ENCODE measurements at places on chromosomes 4 and X.

DNA sequence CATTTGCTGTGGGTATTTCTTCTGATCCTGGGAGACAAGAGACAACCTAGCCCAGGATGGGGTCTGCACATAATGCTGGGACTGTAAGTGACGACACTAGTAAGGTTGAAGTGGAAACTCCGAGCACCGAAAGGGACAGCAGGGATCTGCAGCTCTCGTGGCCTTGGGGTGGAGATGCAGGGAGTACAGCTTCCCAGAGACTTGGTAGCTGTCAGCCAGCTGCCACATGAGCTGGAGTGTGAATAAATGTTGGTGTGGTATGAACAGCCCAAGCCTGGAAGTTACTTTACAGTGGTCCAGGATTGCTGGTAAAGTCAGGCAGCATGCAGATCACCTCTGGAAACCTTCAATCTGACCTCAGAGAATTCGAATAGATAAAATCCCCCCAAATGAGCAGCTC is 97.6 kb downstream of the FAM193A start:
- DNase-seq, result no peak

DNA sequence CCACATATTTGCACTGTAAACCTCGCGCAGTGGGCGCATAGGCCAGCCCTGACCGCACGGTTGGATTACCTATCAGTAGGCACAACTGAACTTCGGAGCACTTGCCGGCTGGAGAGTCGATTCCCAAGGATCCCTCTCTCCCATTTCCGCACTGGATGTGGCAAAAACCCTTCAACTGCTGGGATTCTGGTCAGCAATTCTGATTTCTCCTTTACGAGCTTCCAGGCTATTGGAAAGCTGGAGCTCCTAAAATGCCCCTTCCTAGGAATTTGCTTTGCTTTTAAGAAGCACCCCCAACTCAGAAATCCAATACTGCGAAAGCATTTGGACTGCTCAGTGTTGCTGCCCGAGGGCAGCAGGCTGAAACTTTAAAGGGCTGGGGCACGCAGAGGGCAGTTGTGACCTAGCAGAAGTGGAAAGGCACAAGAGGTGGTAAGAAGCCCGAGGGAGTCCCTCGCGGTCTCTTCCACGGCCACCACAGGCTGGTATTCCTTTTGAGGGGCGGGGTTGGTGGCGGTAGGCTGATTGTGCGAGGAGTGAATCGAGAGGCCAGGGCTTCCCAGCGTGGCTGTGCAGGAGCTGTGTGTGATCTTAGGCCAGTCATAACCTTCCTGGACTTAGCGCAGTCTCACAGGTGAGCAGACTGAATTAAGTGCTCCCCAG is 1.6 kb downstream of the ZAR1 start:
- no peak for DNase-seq

DNA sequence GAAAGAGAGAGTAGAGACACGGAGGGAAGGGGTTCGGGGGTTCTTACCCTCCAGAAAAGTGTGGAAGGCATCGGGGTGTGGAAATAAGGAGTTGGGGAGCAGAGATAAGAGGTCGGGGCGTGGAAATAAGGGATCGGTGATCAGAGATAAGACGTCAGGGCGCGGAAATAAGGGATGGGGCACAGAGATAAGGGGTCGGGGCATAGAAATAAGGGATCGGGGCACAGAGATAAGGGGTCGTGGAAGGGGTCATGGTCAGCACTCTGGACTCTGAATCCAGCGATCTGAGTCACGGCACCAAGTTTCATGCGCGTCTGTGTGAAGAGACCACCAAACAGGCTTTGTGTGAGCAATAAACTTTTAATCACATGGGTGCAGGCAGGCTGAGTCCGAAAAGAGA is 119.1 kb downstream of the PCDH10 start:
- no peak for DNase-seq

DNA sequence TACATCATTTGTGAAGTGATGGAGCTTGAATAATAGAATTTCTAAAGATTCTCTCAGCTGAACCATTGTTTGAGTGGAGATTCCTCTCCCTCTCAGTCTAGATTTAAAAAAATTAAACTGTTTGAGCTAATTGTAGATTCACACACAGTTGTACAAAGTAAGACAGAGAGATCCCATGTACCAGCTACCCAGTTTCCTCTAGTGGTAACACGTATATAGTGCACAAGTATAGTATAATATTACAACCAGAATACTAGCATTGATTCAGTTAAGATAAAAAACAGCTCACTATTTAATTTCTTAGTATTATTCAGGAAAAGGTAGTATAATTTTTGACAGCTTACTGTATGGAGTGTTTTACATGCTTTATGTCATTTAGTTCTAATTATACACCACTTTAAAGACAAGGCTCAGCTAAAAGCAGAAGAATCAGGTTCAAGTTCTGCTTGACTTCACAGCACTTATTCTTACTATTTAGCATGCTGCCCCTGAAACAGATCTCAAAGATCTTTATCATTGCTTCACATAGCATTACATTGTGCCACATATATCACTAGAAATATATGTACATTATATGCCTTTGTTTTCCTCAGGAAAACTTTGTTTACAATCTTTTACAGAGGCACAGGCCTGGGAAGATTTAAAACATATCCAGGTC is 136.1 kb downstream of the SNCA start:
- DNase-seq, result no peak

GRCh38 chrX:46994096-46994495 is 81.9 kb downstream of the JADE3 start:
- DNase-seq, result no peak

DNA sequence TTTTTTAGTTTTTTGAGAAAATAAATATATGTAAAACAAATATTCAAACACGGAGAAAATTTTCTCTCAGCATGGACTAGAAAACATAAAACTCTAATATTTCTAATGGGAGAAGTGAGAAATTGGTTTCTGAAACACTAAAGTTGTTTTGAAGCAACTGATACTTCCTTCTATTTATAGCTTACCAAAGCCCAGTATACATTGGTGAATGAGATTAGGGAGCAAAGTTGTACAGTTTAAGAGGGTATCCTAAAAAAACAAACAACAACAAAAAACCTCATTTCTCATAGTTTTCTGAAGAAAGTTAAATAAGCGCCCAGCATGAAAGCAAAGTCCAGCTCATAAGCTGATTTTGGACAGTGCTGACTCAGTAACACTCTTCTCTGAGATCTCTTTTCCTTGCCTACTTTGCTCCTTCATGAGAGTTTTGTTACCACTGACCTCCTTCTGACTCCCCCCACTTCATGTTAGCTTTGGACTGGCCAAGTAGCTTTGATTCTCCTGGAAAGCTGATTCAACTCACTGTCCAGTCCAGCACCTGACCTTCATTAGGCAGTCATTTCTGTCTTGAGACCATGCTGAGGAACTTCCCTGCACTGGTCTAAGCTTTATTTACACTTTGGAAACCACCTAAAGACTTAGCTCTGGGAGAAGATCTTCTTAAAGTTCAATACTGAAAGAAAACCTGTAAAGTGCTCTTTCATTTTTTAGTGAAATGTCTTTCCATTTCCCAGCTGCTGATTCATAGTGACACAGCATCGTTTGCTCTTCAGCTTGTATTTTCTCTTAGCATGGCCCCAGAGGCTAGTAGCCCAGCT is 21.8 kb upstream of the P2RY10 start:
- no peak for DNase-seq

GRCh38 chr4:152944666-152945320 is 8.7 kb downstream of the FHDC1 start:
- DNase-seq, result no peak

- DNase-seq, result no peak
These were observed 84.1 kb downstream of the TMEM164 start for GRCh38 chrX:110086916-110087484.

GRCh38 chr4:99352602-99353537 is at the start of gene ADH1C:
TSS of gene ADH1C (minus strand) at chr4:99352746. CDS start at chr4:99352675, 71 bp downstream.
- DNase-seq, result no peak

DNA sequence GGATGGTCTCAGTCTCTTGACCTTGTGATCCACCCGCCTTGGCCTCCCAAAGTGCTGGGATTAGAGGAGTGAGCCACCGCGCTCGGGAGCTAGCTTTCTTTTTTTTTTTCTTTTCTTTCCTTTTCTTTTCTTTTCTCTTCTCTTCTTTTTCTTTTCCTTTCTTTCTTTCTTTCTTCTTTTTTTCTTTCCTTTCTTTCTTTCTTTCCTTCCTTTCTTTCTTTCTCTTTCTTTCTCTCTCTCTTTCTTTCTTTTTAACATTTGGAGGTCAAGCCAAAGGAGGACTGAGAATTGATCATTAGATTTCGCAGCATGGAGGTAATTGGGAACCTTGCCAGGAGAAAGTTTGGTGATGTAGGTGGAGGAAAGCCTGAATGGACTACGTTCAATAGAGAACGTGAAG is 67.4 kb downstream of the LARP7 start:
- DNase-seq, result no peak

- no peak for DNase-seq
These were observed 1851.6 kb upstream of the TENM3 start for GRCh38 chr4:180391613-180392012.

DNA sequence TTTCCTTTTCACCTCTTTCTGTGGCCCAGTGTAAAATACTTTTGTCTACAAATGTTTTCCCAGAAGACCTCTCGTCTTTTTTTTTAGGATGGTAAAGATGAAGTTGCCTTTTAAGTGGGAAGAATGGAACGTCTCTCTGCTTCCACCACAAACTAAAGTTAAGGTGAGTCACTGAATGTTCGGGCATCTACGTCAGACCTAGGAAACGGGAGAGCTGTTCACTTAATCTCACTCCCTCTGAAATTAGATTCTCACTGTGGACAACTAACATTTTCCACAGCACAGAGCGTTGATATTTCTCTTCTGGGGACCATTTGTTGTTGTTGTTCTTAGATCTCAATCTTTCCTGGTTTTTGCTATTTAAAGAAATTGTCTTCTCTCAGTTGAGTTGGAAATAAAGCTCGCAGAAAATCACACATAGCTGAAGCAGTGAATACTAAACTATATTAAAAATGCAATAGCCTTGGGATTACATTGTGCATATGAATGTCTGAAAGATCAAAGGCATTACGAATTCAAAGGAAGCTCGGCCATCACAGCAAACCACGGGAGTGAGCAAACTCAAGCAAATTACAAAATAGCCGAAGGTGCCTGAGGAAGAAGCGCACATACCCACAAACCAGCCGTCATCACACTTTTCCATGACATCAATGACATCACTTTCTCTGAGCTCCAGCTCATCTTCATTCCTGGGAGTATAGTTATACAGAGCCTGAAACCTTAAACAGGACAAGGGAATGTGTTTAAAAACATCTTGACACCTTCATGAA is 53.9 kb upstream of the PDLIM3 start:
- DNase-seq, result no peak

DNA sequence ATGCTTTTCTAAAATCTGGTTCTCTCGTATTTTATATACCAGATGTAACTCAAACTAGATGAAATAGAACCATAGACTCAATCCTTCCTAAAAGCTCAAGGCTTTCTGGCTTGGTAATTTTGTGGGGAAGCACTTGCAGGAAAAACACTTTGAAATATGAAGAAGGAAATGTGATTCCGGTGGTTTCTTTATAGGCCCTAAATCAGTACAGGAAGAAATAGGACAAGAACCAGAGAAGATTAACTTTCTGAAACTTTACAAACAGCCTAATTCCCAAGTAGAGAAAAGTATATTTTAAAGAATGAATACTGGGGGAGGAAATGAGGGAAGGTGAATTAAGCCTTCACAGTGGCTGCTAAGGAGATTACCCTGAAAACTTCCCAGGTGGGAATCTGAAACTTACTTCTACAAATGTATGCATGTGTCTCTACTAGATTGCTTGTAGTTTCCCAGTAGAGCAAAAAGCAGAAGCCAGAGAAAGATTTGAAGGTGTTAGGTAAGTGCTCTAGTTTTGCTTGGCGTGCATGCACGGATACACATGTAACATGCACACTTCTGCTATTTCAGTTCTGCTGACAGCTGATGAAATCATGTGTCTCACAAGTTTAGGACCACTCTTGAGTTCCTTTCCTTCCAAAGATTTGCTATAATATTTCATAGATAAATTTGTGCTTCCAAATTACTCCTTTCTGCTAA is 92.1 kb downstream of the AFF1 start:
- DNase-seq, result no peak

- DNase-seq, result no peak
These were observed 890.7 kb upstream of the INTU start for GRCh38 chr4:126742048-126742447.

Data from stimulated activated CD8-positive, alpha-beta memory T cell treated with anti-CD3 and anti-CD28 coated beads, Interleukin-15, amount 100 ng/mL, for 24 hours (primary cell).